ENCODE measurements at places on chromosomes 16 and 17.

- peak; percentile 83 for DNase-seq
These were observed 4.6 kb downstream of the UNC119 start for GRCh38 chr17:28547623-28548416.

GRCh38 chr16:23163921-23164320, 14.7 kb upstream of the USP31 start:
- DNase-seq: no peak

GRCh38 chr17:83057397-83057761, 22.0 kb upstream of the METRNL start:
- no peak for DNase-seq

GRCh38 chr16:46582313-46582712, 38.9 kb downstream of the SHCBP1 start:
- DNase-seq: no peak

GRCh38 chr17:44788139-44788538, 29.4 kb downstream of the ADAM11 start:
- peak; percentile 12 for DNase-seq

- peak; percentile 67 for DNase-seq
These were observed 26.6 kb upstream of the KCNG4 start for GRCh38 chr16:84266451-84266850.

GRCh38 chr17:51961689-51962088, 196.8 kb downstream of the CA10 start:
- no peak for DNase-seq

- DNase-seq: no peak
These were observed 21.3 kb downstream of the DEF8 start for GRCh38 chr16:89969741-89970410.

- DNase-seq: peak; percentile 38
These were observed 661 bp downstream of the TEX2 start for GRCh38 chr17:64262198-64262999.

DNA sequence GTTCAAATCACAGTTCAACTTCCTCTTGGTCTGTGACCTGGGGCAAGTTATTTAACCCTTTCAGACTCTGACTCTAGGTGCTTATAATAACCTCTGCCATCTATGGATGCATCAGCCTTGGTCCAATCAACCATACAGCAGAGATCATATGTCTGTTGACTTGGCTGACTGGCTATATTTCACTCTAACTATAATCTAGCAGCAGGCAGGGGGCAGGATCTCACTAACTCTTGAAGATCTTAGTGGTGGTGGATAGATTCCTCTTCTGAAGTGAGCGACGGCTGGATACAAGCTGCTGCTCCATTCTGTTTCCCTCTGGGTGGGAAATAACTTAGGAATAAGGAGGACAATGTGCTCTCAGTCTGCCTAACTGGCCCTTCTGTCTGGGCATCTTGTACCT, 146.6 kb downstream of the SKAP1 start:
- DNase-seq: no peak

GRCh38 chr17:72978593-72979218, 113.8 kb downstream of the SLC39A11 start:
- DNase-seq: no peak

DNA sequence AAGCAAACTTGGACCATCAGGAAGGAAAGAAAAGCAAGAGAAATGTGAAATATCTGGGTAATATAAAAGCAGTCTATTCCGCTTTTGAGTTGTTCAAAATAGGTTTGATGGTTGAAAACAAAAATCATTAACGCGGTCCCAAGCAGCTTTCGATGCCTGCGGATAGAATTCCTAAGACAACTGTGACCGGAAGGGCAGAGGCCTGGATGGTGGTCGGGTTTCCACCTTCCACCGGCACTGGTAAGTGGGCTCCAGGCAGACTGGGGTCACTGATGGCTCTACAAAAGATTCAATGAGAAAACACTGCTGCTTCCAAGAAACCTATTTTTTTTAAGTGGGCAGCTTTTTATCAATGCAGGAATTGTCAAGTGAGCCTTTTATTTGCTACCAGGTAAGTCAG, 49.8 kb downstream of the ZCCHC14 start:
- DNase-seq: no peak

- DNase-seq: no peak
These were observed 22.1 kb downstream of the NUBP1 start for GRCh38 chr16:10765772-10766171.

DNA sequence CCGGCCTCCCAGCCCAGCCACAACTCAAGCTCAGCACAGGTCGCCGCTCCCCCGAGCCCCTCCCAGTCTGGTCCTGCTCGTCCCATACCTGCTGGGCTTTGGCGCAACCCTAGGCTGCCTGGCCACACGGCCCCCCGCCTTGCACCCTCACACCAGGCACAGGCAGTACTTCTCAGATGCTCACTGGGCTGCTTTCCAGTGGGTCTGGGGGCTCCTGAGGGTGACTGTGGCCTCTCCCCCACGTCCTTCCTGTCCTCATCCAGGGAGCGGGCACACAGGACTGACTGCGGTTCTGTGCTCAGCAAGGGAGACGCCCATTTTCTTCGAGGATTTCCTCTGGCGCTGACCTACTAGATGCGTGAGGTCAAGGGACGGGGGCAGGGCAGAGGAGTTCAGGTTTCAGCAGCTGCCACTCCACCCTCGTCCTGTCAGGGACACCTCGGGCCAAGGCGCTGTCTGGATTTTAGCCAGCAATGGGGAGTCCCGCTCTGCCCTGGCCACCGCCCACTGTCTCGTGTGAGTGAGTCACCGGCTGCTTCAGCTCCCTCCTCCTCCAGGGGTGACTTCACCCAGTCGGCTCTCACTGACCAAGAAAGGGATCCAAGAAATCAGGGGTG, 115.8 kb downstream of the NPIPB11 start:
- peak; percentile 100 for DNase-seq

DNA sequence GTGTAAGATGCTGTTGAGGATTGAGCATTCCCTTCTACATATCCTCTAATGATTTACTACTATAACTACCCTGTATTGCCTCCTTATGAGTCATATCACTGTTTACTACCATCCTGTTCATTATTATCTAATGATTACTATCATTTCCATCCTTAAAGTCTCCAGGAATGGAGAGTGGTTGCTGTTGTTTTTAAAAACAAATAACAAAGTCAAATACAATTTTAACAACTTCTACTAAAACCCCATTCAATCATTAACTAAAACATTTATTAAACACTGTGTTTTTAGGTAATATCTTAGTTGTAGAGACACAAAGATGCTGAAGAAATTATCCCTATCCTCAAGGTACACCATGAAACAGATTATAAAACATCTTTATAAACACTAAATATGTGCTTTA, 126.9 kb downstream of the BRIP1 start:
- no peak for DNase-seq

- DNase-seq: no peak
These were observed 223.2 kb upstream of the PSMD7 start for GRCh38 chr16:74073456-74073855.

DNA sequence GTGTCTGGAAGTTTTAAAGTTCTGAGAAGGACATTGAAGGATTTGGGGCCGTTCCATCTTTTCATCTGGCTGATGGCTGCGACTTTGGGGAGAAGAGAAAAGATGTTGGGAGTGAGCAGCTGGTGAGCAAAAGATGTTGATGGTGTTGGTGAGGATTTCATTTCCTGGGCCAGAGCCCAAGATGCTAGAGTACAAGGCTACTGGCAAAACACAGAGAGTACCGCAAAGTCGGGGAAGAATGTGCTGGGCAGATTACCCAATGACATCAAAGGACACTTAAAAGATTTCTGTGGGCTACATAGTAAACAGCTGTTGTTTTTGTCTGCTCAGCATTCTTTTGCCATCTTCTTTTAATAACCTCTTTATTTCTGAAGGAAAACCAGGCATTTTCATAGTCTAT, 49.4 kb upstream of the GAS7 start:
- no peak for DNase-seq

- DNase-seq: no peak
These were observed 58.1 kb downstream of the SMURF2 start for GRCh38 chr17:64603987-64604386.

GRCh38 chr17:79054200-79054960, 20.2 kb upstream of the ENGASE start:
- DNase-seq: no peak

DNA sequence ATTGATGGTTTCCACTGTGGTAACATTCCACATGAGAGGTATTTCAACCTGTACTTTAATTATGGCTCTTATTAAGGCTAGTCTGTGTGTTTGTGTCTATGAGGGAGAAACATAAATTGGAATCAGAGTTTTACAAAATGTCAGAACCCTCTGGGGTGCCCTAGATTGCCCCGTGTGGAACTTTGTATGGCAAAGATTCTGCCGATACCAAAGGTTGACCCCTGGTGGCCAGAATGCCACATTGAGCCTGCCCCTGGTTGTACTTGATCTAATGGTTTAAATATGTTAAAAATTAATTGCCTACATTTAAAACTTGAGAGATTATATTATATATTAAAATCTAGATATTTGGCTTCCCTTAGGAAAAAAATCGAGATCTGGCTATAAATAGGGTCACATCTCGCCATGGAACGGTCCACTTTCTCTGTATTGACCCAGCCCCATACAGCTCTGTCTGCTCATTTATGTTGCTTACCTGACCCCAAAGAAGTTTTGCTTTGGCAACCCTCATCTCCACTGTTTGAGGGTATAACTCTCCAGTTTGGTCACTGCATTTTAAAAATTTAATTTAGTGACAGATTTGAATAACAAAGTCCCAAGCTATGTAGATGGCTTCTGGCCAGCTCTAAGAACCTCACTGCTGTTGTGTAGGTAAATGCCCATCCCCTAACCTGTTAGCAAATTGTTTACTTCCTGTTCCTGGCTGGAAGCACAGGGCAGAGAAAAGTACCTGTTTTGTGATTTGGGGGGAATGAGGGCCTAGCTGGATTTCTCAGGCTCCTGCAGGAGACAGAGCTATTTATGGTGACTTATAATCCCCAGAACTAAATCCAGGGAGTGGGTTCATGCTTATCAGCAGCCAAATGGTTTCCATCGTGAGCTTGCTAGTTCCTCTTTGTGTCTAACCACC, 95.0 kb downstream of the PLCG2 start:
- DNase-seq: peak; percentile 58

GRCh38 chr17:68435876-68436842, 21.1 kb downstream of the WIPI1 start:
- peak; percentile 86 for DNase-seq

GRCh38 chr16:1580256-1580655, 31.6 kb downstream of the IFT140 start:
- no peak for DNase-seq

DNA sequence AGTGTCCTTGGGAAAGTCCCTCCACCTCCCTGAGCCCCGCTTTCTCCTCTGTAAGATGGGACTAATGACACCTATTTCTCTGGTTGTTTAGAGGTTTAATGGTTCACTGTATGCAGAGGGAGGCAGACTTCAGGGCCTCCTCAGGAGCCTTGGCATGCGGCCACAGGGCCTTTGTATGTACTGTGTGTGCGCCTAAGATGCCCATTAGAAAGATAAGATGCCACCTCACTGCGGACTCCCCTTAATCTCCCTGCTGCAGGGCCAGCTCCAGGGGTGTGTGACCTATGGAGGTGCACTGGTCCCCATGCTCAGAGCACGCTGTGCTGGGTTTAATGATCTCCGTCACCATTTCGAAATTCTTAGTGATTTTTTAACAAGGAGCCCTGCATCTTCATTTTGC, 59.3 kb downstream of the TMEM235 start:
- DNase-seq: no peak

DNA sequence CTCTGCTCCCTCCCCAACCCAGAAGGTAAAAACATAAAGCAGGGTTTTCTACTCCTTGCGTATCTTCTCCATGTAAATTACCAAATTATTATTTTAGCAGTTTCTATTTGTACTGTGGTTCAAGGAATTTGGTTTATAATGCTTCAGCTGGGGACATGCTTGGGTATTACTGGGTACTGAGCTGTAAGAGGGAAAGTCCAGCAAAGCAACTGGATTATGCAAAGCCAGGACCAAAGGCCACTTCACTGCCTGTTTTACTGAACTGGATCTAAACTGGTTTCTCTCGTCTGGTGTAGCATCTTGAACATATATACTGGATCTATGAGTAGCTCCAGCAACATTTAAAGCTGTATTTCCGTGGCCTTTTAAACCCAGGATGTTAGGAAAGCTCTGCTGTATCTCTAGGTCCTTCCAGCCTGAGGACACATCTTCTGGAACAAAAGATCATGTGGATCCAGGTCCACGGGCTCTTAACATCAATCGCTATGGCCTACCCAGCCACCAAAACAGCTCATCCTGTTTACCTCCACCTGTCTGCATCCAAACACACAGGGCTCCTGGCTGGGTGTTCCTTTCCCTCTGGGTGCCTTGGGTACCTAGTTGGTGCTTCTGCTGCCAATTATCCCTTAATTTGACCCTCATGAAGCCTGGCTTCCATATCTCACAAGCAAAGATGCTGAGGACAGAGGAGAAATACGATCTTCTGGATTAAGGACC, 7.2 kb downstream of the PMP22 start:
- no peak for DNase-seq

- DNase-seq: no peak
These were observed 6.6 kb upstream of the ABCA5 start for GRCh38 chr17:69333561-69333960.

DNA sequence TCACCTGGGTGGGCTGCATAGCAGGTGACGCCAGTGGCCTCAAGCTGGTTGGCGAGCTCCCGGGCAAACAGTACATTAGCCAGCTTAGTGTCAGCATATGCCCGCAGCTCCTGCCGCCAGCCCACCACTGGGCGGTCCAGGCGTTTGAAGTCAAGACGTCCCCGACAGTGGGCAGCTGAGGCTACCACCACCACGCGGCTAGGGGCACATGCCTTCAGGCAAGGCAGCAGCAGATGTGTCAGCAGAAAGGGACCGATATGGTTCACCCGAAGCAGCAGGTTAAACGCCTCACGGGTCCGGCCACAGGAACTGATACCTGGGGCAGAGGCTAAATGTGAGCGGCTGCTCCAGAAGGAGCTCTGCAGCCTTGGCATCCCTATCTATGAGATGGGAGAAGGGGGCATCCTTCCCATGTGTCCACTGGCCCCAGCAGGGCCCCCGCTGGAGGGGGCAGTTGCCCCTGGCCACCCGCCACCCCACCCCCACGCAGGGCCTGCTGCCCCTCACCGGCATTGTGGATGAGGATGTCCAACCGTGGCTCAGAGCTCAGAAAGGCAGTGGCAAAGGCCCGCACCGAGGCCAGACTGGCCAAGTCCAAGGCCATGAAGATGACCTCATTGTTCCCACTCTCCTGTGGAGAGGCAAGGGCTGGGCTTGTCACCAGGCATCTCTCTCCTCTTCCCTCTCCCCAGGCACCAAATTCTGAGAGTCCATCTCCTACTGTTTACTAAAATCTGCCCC, 1.7 kb downstream of the DHRS13 start:
- no peak for DNase-seq

- no peak for DNase-seq
These were observed 2.8 kb downstream of the ST6GALNAC1 start for GRCh38 chr17:76640550-76641380.

Data from MCF 10A (cell line).